ENCODE measurements at places on chromosomes 3 and 15.

- DNase-seq: no peak
Measured at GRCh38 chr3:138010273-138010590, 267 bp downstream of the CLDN18 start.

- no peak for DNase-seq
Measured at GRCh38 chr15:50458348-50459112, 34.3 kb downstream of the USP8 start.

- no peak for DNase-seq
Measured at GRCh38 chr3:119602676-119603075, 5.0 kb downstream of the PLA1A start.

DNA sequence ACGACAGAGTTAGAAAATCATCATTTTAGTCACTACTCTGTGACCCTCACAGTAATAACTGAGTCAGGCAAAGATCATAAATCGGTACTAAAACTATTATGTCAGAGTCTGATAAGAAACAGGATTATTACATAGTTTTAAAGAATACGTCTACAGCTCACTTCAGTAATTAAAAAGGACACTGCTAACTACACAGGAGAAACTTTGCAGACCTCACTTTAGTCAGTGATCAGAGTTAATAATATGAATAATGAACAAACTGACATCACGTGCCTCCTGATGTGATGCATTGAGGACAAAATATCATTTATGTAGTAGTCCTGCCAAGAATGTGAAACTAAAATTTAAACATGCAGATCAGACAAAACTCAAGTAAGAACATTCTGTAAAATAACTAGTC, 162.2 kb downstream of the PCCB start:
- DNase-seq: no peak

- no peak for DNase-seq
Measured at GRCh38 chr3:111967068-111967467, 11.8 kb upstream of the ABHD10 start.

DNA sequence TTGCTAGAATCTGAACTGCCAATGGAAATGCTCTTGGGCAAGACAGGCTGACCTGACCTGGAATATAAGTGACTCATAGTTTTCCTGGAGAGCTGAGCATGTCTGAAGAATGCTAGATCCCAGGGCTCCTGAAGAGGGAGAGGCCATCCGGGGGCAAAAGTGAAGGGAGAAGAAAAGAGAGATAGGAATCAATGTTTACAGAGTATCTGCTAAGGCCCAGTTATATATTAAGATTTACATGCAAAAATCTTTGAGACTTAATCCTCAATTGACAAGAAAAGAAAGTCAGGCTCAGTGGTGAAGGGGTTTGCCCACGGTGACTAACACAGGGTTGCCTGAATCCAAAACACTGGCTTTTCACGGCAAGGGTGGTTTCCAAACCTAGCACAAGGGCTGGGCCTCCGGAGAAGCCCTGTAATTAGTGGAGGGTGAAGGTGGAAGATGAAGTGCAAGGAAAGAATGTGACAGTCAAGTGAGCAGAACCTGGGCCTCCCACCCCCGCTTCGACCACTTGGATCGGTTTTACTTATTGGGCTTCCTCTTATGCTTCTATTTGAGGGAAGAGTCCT, 91.7 kb upstream of the FGF12 start:
- DNase-seq: no peak
